ENCODE measurements at places on chromosomes 6 and 20.

GRCh38 chr20:12837646-12838045, 171.1 kb upstream of the SPTLC3 start:
- no peak for DNase-seq

DNA sequence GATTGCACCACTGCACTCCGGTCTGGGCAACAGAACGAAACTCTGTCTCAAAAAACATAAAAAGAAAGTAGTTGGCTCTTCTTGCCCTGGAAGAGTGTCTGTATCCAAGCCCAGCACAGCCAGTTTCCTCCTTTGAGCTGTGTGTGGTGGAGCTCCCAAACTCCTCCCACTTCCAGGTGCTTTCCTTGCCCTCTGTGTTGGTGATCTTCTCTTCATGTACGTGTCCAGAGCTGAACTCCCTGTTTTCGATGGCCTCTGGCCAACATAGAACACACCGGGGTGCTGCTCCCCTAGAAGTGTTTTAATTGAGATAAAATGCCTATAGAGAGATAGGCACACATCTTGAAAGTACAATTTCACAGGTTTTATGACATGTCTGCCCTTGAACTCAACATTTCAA, 16.7 kb upstream of the SGK2 start:
- no peak for DNase-seq

DNA sequence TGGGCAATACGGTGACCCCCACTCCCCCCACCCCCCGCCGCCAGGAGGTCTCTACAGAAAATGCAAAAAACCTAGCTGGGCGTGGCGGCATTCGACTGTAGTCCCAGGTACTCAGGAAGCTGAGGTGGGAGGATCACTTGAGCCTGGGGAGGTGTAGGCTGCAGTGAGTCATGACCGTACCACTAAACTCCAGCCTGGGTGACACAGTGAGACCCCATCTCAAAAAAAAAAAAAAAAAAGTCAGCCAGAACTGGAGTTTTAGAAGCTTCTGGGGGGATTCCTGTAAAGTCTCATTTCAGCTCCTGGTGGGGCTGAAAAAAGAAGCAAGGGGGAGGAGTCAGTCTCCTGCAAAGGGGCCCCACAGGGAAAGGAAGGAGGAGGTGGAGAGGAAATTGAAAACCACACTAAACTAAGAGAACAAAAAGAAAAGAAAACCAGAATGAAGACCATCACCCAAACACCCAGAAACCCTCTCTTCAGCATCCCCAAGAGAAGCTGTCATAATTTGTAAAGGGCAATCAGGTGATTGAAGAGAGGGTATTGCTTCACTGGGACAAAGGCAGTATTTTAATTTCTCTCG, 50.4 kb downstream of the NOL4L start:
- DNase-seq = no peak

DNA sequence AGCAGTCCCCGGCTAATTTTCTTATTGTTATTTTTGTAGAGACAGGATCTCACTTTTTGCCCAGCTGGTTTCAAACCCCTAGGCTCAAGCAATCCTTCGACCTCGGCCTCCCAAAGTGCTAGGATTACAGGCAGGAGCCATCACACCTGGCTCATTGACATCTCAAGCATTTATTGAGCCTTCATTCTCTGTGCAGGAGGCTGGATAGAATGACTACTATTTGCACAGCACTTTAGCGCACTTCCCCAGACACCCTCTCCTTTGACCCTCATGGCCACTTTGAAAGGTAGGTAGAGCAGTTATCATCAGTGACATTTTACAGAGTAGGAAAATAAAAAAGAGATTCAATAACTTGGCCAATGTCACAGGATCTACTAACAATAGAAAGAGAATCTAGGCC, 124.0 kb upstream of the STXBP5 start:
- DNase-seq = no peak

GRCh38 chr6:67880939-67881705, 754.0 kb upstream of the ADGRB3 start:
- DNase-seq = no peak

DNA sequence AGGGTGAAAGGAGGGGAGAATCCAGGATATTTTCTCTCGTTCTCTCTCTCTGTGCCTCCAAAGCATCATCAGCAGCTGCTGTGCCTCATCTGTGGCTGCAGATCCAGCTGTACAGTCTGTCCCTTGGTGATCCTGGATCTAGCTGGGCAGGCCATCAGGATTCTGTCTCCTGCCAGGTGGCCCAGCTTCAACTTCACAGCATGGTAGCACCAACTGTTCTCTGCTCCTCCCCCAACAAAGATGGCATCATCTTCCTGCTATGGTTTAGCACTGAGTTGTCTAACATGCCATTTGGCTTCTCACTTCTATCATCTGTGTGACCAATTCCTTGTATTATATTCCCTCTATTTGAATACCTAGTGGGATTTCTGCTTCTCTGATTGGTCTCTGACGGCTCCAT, 28.6 kb upstream of the ARFGEF2 start:
- DNase-seq = no peak

- DNase-seq = no peak
Observed at GRCh38 chr6:80404889-80405288, 298.4 kb downstream of the BCKDHB start.

DNA sequence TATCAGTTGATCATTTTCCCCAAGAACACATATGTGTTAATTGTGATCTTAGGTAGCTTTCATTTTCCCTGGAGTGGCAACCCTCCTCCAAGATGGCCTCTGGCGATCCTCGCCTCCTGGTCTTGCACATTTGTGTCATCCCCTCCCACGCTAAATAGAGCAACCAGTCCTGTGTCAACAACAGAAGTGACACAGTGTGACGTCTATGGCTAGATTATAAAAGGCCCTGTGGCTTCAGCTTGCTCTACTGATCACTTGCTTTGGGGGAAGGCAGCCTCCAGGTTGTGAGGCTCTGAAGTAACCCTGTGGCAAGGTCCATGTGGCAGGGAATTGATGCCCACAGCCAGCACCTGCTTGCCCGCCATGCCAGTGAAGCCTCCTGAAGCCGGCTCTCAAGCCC, 30.6 kb upstream of the PPP1R14C start:
- DNase-seq = no peak

DNA sequence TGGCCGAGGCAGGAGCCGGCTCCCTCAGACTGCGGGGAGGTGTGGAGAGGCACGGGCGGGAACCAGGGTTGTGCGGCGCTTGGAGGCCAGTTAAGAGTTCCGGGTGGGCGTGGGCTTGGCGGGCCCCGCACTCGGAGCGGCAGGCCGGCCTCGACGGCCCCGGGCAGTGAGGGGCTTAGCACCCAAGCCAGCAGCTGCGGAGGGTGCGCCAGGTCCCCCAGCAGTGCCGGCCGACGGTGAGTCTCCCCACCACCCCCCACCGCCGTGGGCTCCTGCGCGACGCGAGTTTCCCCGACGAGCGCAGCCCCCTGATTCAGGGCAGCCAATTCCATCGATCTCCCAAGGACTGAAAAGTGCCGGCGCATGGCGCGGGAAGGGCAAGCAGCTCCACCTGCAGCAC, 605.4 kb upstream of the SLC35B3 start:
- no peak for DNase-seq

DNA sequence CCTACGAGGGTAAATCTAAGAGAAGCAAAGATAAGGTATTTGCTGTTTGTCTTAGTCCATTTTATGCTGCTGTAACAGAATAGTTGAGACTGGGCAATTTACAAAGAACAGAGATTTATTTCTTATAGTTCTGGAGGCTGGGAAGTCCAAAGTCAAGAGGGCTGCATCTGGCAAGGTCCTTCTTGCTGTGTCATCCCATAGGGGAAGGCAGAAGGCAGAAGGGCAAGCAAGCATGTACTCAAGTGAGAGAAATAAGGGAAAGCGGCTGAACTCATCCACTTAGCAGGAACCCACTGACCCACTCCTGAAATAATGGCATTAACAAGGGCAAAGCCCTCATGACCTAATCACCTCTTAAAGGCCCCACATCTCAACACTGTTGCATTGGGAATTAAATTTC, 102.7 kb downstream of the AGPAT4 start:
- no peak for DNase-seq

GRCh38 chr6:163432300-163432699, 17.8 kb downstream of the QKI start:
- no peak for DNase-seq

DNA sequence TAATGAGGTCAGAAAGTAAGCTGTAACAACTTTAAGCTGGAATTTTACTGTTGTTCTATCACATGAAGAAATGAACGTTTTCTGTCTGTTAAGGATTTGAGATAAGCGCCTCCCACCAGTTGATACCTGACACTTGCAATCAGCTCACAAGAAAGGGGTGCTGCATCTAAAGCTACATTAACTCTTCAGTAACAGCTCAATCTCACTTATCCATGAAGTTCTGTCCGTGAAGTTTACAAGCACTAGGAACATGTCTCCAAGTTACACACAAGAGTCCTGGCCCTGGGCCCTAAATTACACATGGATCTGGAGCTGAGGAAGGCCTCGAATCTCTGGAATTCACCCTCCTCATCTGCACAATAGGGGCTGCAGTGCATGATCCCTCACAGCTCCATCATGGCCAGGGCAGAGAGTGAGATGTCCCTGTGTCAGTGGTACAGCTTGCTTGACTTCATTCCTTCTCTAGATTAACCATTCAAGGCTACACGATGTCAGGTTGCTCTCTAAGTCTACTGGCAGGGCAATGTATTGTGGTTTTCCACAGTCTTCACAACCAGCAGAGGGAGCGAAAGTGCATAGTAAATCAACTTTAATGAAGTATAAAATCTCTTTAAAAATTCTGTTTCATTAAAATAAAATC, 182.4 kb upstream of the MCHR2 start:
- no peak for DNase-seq

DNA sequence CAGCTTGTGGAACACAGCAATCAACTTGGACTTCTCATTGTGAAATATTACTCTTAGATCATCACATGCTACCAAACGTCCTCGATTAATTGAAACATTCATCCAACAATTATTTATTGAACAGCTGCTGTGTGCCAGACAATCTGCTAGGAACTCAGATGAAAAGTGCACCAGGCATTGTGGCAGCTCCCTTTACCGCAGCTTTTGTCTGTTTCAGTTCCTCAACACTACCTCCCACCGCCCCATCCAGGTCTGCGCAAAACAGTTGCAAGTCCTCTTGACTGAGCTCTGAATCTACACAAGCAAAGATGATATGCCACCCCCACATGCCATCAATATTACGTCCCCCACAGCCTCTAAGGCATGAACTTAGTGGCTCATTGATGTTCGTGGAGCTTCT, 1094.4 kb upstream of the MAP3K7 start:
- DNase-seq = no peak
